ENCODE measurements at places on chromosomes 13 and 19. TPM values are rescaled to one million over a fixed set of nuclear protein-coding genes. Genes with fewer than 3 reads are reported as not detected.

Gene MCF2L
- total RNA-seq, result 0.18 TPM

Gene ZNF737
- 0.09 TPM for total RNA-seq

Gene ZNF865
- total RNA-seq, result 18.6 TPM

Gene C19orf18
- not detected for total RNA-seq

GRCh38 chr19:54478677-54479266 is 5.7 kb upstream of the CDC42EP5 start:
- no peak for DNase-seq

Data from K562 (cell line).